Stimulated activated CD4-positive, alpha-beta T cell treated with anti-CD3 and anti-CD28 coated beads, Interleukin-2, amount 100 ng/mL, for 4 hours (primary cell): ENCODE measurements at places on chromosomes 13 and 19.

DNA sequence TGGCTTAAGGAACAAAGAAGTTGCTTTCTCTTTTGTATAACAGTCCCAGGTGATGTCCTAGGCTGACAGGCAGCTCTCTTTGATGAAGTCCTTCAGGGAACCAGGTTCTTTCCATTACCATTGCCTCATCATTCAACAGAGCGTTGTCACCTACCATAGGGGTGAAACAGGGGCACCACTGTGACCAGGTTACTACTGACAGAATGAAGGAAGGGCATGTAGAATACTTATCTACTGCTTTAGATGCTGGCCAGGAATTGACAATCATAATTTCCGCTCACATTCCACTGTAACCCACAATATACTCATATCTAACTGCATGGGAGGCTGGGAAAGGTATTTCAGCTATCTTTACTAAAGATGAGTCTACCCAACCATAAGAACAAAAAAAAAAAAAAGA lies 148.0 kb upstream of the FNDC3A start:
- no peak for DNase-seq

- DNase-seq, result no peak
Measured at GRCh38 chr13:41821238-41821594, 139.7 kb downstream of the VWA8 start.

DNA sequence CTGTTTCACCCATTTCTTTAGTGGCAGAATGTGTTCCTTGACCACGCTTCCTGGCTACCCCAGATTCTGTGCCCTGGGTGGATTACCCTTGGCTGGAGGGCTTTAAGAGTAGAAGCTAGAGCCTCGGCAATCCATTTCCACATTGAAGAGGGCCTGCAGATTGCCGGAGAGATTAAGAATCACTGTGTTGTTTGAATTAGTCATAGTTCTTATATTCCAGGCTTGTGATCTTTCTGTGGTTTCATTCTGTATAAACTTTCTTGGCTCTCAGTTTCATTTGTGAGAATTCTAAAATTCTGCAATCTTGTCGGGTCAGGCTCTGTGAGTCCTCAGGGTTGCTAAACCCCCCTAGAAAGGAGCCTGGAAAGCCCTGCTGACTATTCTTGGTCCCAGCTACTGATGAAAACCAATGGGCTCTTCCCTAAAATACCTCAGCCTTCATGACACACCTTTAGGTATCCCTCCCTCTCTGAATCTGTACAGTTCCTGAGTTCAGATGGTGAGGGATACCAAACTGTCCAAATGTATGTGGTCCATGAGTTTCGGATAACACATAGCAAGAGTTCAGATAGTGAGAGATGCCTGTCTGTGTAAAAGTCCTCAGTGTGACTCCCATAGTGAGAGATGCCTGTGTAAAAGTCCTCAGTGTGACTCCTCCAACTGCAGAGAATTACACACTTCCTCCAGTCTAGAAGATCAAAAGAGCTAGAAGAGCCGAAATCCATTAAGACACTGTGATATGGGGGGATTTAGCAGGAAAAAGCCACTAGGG lies 4.3 kb downstream of the PHF11 start:
- DNase-seq, result no peak

DNA sequence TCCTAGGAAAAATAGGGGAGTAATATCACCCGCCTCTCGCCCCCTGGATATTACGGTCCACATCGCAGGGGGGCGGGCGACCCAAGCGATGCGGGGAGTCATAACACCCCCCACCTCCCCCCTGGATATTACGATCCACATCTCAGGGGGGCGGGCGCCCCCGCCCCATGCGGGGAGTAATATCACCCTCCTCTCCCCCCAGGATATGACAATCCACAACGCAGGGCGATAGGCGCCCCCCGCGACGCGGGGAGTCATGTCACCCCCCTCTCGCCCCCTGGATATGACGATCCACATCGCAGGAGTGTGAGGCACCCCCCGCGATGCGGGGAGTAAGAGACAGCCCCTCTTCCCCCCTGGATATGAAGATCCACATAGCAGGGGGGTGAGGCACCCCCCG lies 684.4 kb upstream of the PCDH9 start:
- no peak for DNase-seq

DNA sequence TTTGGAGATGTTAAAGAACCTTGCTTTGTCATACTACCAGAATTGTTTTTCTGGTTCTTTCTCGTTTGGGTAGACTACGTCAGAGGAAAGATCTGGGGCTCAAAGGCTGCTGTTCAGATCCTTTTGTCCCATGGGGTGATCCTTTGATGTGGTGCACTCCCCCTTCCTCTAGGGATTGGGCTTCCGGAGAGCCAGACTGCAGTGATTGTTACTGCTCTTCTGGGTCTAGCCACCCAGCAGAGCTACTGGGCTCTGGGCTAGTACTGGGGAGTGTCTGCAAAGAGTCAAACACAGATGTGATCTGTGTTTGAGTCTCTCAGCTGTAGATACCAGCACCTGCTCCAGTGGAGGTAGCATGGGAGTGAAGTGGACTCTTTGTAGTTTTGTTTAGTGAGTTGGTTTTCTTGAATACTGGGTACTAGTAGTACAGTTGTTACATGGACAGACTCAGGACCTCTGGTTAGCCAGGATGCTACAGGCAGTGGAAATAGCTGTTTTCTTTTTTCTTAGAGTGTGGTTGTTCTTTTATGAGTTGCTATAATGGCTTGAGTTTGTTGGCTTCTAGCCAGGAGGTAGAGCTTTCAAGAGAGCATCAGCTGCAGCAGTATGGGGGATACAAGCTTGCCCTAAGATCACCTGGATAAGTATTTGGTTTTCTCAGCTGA lies 34.4 kb downstream of the DNAJC15 start:
- DNase-seq, result peak; percentile 14

- DNase-seq, result no peak
Measured at GRCh38 chr13:40615619-40616018, 50.8 kb downstream of the FOXO1 start.

- no peak for DNase-seq
Measured at GRCh38 chr13:102141625-102142472, 260.0 kb downstream of the FGF14 start.

DNA sequence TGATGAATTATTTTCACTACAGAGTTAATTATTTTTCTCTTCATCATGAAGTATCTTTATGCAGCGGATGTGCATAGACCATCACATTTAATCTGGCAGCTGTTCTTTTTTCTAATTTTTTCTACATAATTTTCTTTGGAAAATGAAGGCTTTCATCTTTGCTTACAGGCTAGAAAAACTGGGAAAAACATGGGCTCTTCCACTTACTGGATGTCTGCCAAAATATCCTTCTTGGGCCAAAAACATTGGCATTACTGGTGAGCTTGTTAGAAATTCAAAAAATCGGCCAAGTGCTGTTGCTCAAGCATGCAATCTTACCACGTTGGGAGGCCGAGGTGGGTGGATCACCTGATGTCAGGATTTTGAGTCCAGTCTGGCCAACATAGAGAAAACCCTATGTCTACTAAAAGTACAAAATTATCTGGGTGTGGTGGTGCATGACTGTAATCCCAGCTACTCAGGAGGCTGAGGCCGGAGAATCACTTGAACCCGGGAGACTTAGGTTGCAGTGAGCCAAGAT lies 176.8 kb downstream of the ZNF737 start:
- no peak for DNase-seq

GRCh38 chr19:577439-578392 lies 5.3 kb downstream of the BSG start:
- no peak for DNase-seq

DNA sequence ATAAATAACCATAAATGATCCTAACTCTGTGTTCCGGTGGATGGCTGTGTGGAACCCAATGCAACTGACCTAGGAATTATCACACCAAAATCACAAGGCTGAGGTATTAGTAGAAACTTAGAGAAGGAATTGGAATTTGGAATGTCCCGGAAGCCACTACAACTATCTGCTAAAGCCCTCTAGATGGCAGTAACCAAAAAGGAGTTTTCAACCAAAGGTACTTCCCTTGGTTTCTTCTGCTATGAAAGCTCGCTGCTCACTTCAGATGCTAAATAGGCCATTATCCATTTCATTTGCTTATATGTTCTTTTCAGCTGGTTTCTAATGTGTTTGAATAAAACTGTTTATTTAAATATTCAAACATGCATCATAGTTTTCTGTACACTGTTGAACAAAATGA lies 1589.1 kb upstream of the SPRY2 start:
- no peak for DNase-seq

DNA sequence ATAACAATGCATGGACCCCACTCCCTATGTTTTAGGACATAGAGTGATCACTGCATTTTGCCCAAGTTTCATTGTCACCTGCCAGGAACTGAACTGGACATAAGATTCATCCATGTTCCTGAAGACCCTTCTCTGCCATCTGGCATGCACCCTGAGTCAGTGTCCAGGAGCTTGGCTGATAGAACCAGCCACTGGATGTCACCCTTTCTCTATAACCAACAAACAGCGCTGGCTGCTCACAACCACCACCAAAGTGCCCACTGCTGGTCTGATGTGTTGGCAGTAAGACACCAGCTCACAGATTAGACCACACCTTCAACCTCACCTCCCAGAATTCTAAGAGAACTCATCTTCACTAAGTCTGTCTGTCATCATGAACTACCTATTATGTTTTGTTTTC lies 333.4 kb downstream of the ITGBL1 start:
- no peak for DNase-seq

DNA sequence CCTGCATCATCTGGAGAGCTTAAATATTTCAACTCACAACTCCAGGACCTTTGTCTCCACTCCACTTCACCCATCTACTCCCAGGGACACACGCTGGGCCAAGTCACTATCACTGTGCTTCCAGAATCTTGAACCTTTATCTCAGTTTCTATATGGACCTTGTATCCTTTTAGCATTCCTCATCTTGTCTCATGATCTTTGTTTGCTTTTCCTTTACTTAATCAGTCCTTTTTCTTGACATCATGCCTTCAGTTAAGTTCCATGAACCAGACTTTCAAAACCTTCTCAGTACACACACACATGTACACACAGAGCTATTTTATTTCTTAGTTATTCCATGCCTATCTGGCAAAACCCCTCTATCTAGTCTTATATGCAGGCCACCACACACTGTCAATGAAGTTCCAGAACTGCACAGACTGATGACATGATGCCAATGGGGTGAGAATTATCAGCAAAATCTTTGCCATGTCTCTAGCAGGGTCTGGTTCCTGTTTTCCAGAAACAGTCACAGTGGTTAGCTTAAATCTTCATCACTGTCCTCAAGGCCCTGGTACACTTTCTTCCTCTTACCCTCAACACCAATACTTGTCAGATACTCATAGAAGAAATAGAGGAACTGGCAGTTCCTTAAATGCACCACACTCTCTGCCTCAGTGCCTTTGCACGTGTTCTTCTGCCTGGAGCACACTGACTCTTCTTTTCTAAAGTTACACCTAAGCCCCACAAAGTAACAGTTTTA lies 77.6 kb upstream of the STARD13 start:
- DNase-seq, result no peak

DNA sequence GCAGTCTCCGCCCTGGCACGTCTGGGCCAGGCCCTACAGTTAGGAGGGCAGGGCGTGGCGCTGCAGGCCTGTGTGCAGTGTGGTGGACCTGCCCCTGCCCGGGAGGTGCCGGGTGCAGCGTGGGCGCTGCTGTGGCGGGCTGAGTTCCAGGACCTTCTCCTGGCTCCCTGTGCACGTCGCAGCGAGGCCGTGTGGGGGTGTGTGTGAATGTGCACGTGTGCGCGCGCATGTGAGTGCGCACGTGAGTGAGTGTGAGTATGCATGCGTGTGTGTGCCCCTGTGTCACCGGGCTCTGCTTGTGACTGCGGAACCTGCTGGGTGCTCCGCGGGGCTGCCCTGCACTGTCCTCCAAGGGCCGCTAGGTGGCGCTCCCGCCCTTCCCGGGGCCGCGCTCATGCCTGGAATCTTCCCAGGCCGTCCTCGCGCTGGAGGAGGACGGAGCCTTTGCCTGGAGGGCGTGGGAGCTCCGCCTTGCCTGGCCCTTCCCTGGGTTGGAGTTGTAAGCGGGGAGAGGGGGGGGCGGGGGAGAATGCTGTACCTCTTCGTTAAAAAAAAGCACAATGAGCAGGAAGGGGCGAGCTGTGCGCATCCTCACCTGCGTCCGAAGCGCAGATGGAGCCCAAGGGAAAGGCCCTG lies 79.3 kb downstream of the KDM4B start:
- DNase-seq, result peak; percentile 20

DNA sequence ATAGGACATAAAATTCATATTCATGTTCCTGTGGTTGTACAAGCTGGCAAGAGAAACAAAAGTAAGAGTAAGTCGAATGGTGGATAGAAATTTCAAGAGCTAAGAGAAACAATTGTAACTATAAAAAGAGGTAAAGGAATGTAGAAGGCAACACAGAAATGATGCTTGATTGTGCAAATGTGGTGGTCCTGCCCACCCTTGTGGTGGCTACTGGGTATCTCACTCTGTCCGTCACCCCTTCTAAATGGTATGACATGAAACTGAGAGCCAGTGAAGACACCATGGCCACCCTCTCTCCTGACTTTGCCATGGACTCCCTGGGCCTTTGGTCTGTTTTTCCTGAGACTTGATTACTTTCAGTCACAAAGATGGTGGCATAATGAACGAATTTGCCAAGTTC lies 925.9 kb upstream of the SLITRK6 start:
- no peak for DNase-seq

GRCh38 chr19:55384131-55384919 lies at the start of gene TMEM238:
TMEM238 (minus strand) TSS chr19:55384292; CDS start chr19:55384259, 33 bp downstream.
- DNase-seq, result no peak

GRCh38 chr19:13629687-13630357 lies 123.5 kb upstream of the CACNA1A start:
- DNase-seq, result no peak

GRCh38 chr13:45196096-45196495 lies 4.7 kb downstream of the KCTD4 start:
- DNase-seq, result no peak

DNA sequence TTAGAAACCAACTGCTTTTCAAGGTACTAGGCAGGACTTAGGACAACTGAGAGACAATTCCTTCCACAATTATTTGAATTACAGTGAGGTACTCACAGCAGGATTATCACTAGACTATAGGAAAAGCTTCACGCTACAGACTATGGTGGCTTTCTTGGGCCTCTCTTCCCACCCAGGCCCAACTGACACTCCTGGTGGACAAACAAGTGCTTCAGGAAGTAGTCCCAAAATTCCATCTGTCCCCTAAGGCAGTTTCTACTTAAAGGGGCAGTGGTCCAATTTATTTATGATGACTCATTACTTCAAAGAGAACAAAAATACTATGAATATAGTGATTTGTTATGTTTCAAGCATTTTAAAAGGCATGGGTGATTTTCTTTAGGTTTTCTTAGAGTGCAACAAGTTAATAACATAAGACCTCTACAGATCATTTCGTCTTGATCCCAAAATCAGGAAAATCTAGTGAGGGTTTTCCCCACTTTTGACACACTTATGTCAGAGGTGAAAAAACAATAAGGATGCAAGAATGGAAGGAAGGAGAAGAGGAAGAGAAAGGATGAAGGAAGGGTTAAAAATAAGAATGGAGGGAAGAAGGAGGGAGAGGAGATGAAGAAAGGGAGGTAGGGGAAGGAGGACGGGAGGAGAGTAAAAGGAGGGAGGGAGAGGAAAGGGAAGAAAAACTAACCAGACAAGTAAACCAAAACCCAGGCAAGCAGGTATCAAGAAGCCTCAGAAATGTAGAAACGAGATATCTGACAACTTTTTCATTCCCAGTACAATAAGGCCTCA lies 100.7 kb downstream of the SERP2 start:
- DNase-seq, result no peak

- DNase-seq, result no peak
Measured at GRCh38 chr19:52941941-52942385, 18.7 kb upstream of the ZNF888 start.
